ENCODE measurements at places on chromosomes 4 and X.
A peak's percentile ranks its signal among the peaks of the same experiment; 100 is the strongest.

DNA sequence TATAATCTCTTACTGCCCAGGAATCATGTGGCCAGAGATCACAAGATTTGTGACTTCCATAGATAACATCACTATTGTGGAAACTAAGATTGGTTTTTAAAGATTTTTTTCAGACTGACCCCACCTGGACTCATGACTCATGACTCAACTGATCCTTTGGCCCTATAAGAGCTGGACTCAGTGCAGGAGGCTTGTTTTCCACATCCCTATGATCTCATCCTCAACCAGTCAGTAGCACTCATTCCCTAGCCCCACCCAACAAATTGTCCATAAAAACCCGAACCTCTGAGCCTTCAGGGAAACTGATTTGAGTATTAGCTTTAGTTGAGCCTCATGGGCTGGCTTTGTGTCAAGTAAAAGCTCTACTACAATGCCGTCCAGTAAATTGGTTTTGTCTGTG, 7.9 kb upstream of the NOCT start:
- DNase-seq = no peak

GRCh38 chr4:142615324-142615665, 230.8 kb downstream of the INPP4B start:
- DNase-seq = no peak

DNA sequence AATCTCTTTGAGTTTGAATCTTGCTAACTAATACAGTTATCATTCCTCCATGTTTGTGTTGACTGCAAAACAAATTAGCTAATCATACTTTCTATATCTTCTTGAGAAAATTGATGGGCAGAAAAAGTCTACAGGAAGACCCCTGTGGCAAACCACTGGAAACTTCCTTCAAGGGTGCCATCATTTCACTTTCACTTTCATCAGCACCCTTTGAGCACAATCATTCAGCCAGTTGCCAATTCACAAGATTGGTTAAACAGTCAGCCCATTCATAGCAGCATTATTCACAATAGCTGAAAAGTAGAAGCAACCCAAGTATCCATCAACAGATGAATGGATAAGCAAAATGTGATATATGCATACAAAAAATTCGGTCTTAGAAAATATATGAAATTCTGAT, 101.5 kb downstream of the CCDC160 start:
- DNase-seq = no peak

- no peak for DNase-seq
Measured at GRCh38 chrX:150012647-150013381, 74.5 kb upstream of the EOLA2 start.

GRCh38 chrX:24242649-24243175, 71.2 kb downstream of the SUPT20HL2 start:
- DNase-seq = no peak

DNA sequence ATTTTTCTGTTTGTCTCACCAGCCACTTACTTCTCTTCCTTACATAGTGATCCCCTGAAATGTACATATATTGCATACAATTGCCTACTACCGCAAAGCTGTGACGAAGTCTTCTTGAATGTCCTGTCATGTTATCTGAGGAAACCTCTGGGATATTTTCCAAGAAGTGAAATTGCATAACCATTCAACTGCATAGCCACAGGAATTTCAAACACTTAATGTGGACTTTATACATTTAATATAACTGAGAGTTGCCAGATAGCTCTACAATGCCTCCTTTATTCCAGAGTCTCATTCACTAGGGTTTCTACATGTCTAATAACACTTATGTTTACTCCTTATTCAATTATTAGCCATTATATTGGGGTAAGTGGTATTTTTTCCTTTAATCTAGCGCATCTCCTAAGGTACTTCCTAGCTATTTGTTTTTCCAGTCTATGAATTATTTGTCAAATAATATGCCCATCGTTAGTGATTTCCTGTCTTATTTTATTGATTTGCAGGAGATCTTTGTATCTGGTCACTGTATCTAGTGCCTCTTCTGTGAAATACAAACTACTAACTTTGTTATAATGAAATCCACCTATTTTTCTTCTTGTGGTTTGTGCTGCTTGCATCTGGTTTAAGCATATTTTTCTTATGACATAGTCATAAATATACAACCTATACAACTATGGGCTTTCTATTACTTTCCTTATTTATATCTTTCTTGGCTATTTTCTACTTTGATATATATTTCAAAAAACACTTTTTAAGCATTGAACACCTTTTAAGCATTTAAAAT, 69.2 kb upstream of the GRID2 start:
- DNase-seq = no peak

- no peak for DNase-seq
Measured at GRCh38 chrX:63761639-63762038, 23.4 kb downstream of the ARHGEF9 start.

DNA sequence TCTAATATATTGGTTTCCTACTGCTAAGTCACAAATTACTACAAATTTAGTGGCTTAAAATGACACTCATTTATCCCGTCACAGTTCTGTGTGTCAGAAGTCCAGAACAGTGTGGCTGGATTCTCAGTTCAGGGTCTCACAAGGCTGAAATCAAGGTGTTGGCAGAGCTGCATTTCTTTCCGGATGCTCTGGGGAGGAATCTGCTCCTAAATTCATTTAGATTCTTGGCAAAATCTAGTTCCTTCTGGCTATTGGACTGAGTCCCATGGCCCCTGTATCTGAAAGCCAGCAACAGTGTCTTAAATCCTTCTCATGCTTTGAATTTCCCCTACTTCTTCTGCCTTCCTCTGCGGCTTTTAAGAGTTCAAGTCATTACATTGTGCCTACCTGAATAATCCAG, 103.1 kb upstream of the BMP3 start:
- no peak for DNase-seq

GRCh38 chrX:116281106-116281505, 110.6 kb downstream of the AGTR2 start:
- no peak for DNase-seq

DNA sequence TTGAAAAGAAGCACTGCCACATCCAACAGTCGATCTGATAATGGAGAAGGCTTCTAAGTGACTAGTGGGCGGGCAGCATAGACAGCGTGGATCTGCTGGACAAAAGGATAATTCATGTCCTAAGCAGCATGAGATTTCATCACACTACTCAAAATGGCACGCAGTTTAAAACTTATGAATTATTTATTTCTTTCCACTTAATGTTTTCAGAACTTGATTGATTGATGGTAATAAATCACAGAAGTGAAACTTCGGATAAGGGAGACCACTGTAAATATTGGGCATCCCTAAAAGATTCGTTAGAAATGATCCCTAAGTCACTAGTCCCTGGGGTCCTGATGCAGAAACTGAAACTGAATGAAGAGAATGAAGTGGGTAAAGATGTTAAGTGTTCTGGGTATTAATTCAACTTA, 93.0 kb upstream of the ANK2 start:
- DNase-seq = no peak

GRCh38 chr4:6939761-6940743, 30.4 kb downstream of the TBC1D14 start:
- no peak for DNase-seq

DNA sequence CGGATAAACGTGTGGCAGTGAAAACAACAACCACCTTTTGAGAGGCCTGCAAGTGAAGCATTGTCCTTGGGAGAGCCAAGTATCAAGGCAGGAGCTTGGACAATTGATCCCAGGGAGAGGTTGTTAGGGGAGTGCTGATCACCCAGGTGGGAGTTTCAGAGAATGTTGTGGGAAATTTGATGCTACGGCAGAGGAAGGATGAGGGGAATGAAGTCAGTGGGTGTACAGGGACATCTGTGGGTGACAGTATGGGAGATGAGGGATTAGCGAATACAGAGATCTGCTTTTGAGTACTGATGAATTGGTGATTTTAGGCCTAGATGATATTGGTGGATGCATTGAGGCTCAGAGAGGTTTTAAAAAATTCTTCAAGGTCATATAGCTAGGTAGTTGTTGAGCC, 4.3 kb downstream of the GNL3L start:
- DNase-seq = no peak

DNA sequence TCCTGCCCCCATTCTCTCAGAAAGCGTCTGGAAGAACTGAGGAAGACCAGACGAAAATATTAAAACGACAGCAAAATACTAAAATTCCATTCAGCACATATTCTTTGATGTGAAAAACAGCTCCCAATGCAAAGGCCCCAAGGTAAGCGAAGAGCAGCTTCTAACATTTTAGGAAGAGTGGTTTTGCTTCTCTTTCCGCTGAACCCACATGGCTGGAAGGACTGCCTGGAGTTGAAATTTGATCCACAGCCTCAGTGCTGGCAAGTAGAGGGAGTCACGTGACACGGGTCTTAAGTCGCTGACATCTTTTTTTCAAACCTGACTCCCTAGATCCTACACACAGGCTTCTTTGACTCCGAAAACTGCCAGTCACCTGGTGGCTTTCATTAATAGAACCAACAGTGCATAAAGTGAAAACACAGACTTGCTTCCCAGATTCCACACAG, at the start of gene FAM13A:
FAM13A (minus strand) TSS at position 233 of the 446 bp plus-strand sequence; CDS start at position 12, 221 bp downstream.
- peak; percentile 87 for DNase-seq

- DNase-seq = no peak
Measured at GRCh38 chr4:173121076-173121561, 47.5 kb upstream of the GALNT7 start.

DNA sequence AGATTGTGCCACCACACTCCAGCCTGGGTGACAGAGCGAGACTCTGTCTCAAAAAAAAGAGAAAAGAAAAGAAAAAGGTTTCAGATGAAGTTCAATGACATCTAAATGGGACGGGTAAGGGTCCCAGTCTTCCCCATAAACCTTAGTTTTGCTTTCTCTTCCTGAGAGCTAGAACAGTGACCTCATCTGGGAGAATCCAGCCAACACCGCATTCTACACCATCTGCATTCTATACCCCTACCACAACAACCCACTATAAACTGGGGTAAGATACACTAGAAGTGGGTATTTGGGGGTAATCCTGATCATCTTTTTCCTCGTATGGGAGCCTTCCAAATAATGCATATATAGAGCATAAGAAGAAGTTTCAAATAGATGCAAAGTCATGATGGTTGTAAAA, 18.2 kb downstream of the SLC25A43 start:
- DNase-seq = no peak

DNA sequence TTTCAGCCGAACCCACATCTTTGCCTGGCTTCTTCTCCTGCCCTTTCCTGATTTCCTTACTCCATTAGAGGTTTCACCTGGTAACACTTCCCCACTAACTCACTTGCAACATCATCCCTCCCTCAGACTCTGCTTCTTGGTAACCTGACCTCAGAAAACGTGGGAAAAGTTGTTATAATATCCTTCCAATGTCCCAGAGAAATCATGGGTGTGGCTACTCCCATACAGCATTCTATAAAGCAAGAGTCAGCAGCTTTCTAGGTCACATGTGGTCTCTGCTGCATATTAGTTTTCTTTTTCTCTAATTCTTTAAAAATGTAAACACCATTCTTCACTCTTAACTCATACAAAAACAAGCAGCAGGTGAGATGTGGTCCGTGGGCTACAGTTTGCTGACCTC, 283.1 kb upstream of the MAOA start:
- DNase-seq = no peak

DNA sequence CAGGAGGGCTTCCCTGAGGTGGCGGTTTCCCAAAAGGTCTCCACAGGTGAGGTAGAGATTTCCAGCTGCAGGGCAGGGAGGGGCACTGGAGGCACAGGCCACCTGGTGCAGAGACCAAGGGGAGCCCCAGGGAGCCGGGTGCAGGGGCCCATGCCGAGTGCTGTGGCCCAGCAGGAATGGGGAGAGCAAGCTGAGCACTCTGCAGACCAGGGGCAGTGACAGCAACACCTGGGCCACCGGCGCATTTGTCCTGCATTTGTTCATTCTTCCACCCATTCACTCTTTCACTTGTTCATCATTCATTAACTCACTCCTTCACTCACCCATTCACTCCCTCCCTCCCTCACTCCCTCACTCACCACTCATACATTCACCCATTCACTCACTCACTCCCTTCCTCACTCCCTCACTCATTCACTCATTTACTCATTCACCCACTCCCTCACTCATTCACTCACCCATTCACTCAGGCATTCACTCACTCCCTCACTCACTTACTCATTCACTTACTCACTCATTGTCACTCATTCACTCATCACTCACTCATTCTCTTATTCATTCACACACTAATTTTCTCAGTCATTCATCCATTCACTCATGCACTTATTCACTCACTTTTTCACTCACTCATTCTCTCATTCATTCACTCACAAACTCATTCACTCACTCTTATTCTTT, 16.3 kb downstream of the CPZ start:
- no peak for DNase-seq

- DNase-seq = no peak
Measured at GRCh38 chr4:52751487-52751911, 274 bp upstream of the ERVMER34-1 start.

- DNase-seq = no peak
Measured at GRCh38 chrX:74232859-74233258, 71.1 kb upstream of the ZCCHC13 start.

- DNase-seq = no peak
Measured at GRCh38 chr4:187608001-187608421, 387.6 kb upstream of the ZFP42 start.

- DNase-seq = no peak
Measured at GRCh38 chr4:67744561-67745283, 9.5 kb downstream of the GNRHR start.

GRCh38 chr4:187357821-187358220, 634.2 kb upstream of the FAT1 start:
- DNase-seq = no peak

GRCh38 chr4:627347-628125, 2.2 kb downstream of the PDE6B start:
- DNase-seq = no peak

- no peak for DNase-seq
Measured at GRCh38 chr4:102599886-102600285, 98.7 kb downstream of the NFKB1 start.
